ENCODE measurements at places on chromosomes 1 and 21.
A peak's percentile ranks its signal among the peaks of the same experiment; 100 is the strongest.

DNA sequence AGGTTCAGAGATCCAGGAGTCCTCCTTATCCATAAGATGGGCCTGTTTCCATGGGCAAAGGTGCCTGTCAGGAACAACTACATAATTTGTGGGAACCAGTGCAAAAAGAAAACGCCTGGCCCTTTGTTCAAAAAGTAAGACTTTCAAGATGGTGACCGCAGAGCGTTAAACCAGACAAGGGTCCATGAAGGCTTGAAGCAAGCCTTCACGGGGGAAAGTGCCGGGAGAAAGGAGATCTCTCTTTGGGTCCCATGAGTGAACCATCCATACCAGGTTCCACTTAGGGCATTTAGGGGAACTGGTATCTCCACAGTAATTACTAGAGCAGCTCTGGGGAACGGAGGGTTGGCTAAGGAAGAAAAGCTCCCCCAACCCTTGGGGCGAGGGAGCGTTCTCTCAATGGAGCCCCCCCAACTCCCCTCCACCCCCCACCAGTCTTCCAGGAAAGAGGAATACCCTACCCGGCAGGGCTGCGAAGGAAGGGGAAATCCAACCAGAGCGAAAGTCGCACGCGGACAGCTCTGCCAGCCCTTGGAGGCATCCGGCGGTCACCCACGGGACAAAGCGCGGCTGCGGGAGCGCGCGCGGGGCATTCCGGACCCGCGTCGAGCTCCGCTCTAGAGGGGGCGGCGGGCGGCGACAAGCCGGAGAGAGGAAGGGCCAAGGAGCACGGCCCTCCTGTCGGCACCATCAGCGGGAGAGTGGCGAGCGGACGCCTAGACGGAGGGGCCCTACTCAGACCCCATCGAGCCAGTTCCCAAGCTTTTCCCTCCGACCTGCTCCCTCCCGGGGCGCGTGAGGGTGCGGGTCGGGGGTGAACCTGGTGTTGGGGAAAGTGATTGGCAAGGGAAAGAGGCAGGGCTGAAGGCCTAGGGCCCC is 687 bp upstream of the RASSF5 start:
- DNase-seq, result no peak

GRCh38 chr1:164452549-164452948 is 106.4 kb upstream of the PBX1 start:
- no peak for DNase-seq

- DNase-seq, result no peak
Measured at GRCh38 chr1:230641900-230642262, 400 bp upstream of the COG2 start.

- no peak for DNase-seq
Measured at GRCh38 chr1:53450225-53450624, 9.0 kb upstream of the DMRTB1 start.

DNA sequence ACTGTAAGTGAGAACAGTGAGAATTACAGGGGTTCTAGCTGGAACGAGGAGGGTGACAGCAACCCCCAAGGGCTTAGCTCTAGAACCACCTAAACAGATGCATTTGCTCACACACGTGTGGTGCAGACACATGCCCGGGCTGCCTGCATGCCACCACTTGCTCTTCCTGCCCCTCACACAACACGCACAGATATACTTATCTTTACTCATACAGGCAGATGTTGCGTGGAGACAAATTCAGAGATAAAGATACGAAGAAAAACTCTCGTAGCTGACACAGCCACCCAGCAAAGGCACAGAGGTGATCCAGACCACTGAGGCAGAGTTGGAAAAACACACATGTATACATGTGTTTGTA is 13.5 kb downstream of the VANGL1 start:
- DNase-seq, result no peak

DNA sequence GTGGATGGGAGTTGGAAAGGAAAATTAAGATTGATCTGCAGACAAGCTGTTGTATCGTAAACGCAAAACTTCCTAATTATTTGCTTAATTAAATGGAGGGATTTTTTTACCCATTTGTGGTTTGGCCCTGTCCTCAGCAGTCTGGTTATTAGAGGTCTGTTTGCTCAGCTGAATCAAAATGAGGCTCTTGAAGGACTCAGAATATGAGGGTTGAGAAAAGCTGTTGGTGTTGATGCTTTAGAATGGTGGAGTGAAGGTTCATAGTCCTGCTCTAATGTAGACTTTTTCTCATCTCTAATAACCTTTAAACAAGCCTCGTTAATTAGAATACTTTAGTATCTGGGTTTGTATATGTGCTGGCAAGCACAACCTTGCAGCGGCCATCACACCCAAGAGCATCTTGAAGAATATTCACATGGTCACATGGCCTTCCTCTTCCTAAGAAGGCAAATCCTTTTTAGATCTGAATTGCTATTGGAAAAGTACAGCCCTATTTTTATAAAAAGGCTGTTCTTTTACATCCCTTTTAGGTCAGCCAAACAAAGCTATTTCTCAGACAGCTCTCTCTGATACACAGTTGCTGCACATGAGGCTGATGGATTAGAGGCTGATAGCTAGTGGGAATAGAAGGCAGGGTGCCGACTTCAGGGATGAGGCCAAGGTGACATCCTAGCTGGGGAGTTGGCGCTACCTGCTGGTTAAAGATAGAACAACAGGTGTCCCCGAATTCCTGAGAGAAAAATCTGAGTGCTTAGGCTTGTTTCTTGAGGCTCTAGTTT is 53.8 kb downstream of the MACF1 start:
- peak; percentile 31 for DNase-seq

GRCh38 chr1:59697150-59697800 is 117.5 kb upstream of the HOOK1 start:
- no peak for DNase-seq

GRCh38 chr1:167617153-167618147 is 12.6 kb upstream of the RCSD1 start:
- no peak for DNase-seq

- no peak for DNase-seq
Measured at GRCh38 chr1:26175346-26175745, 1.9 kb upstream of the CNKSR1 start.

- DNase-seq, result peak; percentile 72
Measured at GRCh38 chr1:93844262-93845045, 34.6 kb downstream of the DNTTIP2 start.

DNA sequence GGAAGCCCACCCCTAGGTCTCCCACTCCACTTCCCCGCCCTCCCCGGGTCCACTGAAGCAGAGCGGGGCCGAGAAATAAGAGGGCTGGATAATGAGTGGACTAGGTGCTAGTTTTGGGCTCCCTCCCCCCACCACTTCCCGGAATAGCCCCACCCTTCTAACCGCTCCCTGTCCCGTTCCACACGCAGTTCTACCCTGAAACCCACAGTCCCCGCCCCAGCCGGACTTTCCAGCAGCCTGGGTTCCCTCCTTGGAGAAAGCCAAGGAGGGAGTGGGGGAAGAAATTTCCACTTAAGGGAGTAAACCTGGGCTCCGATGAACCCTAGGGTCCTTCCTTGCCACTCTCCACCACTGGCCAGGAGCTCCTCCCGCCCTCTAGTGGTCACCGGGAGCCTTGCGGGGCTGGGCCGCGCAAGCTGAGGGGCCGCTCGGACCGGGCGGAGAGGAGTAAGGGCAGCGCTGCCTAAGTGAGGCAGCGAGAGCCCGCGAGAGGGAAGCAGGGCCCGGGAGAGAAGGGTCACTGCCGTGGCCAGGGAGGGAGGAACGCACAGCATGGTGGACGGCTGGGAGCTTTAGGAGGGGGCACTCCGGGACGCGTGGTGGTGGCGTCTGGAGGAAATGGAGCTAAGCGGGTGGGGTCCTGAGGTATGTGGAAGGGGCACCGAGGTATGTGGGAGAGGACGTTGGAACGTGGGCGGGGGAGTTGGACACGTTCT is 14.3 kb downstream of the THBS3 start:
- DNase-seq, result peak; percentile 89

GRCh38 chr1:10771789-10772188 is 24.7 kb downstream of the CASZ1 start:
- DNase-seq, result no peak

GRCh38 chr1:81071072-81071858 is 729.5 kb upstream of the ADGRL2 start:
- DNase-seq, result no peak

DNA sequence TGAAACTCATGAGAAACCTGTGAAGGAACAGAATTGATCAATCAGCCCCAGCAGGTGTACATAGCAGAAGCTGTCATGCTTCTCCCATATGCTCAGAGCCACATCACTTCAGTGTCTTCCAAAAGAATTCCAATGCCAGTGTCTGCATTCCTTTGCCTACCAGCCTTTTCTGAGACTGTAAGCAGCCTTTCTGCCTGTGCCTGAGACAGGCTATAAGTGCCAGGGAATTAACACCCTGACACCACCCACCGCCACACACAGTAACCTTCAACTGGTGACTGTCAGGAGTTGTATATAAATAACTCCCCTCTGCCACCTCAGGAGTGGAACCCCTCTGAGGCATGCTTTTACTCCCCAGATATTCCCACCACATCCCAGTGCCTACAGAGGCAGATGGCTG is 38.1 kb upstream of the SLAMF9 start:
- DNase-seq, result no peak

- DNase-seq, result peak; percentile 3
Measured at GRCh38 chr1:81254560-81254959, 546.2 kb upstream of the ADGRL2 start.

DNA sequence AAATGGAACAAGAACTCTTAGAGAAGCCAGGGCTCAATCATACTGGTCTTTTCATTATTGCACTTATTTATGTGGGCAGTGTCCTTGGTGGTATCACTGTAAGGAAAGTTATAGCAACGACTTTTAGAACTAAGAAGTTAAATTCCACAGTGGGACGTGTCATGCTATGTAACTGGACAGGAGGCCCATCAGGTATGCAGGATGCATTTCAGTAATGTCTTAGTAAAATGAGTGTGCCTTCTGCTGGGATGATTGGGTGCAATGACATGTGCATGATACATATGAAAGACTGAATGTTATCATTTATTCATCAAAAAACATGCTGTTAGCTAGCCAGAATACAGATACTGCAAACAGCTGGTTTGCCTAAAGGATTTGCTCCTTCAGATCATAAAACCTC is 6.9 kb upstream of the ATP1B1 start:
- DNase-seq, result no peak

DNA sequence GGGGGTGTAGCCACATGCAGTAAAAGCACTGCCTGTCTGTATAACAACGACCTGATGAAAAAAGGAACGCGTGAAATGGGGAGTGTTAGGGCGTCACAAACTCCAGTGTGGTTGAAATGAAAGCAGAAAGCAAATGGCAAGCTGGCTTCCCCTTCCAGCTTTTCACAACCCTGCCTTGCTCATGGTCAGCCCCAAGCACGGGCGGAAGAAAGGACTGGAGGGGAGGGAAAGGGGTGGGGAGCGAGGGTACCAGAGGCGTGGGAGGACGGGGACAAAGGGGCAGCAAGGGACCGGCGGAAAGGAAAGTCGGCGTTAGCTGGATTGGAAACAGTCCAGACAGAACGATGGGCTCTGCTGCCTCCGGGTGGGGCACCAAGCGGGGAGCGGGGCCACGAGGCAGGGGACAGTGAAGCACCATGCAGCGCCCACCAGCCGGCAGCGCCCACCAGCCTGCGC is 9.6 kb downstream of the VPS26C start:
- DNase-seq, result peak; percentile 15

GRCh38 chr1:206631085-206631509 is 4.2 kb upstream of the DYRK3 start:
- DNase-seq, result peak; percentile 82

DNA sequence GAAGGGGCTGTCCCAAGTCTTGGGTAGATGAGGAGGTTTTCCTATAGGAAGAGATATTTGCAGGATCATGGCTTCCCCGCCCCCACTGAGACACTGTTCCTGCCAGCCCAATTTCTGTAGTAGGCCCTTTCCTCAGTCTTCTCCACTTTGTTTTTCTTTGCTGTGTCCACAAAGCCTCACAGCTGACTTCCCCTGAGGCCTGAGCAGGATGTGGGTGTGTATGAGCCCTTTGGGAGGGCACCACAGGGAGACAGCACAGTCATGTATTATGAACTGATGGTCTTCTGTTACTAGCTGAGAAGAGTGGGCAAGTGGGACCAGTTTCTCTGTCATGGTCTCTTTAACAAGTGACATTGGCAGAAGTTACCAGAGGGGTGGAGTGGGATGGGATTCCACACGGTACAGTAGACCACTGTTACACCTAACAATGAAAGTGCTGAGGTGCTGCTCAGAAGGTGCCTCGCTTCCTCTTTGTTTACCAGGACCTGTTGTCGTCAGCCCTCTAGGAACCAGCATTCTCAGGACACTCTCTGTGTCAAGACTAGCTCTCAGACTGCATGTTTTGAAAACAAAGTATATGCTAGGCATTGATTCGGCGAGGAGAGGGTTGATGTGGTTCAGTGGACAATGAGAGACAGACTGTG is 253.8 kb upstream of the HOOK1 start:
- DNase-seq, result no peak

DNA sequence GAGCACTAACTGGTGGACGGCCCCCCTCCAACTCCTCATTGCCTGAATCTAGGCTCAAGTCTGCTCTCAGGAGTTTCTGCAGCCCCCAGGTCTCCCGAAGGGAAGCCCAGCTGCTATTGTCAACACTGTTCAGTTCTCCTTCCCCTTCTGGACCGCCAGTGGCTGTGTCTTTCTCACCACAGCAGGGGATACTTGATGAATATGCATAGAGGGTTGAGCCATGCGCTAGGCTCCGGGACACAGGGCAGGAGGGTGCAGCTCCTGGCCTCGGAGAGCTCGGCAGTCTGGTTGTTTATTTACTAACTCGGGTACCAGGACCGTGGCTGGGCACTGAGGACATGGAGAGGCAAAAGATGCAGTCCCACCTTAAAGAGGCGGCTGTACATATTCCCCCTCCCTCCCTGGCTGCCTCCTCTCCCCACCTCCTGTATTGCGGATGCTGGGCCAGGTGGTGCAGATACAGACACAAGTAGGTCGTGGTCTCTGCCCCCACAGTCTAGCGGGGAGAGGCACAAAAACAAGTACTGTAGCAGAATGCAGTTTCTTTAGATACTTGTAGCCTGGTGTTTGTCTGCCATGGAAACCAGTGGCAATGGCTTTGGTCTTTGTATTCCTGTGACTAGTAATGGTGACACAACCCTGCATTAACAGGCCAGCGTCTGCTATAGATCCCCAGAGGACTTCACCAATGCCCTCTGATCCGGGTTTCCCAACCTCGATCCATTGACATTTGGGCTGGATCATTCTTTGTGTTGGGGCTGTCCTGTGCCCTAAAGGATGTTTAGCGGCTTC is 26.2 kb downstream of the ARHGEF10L start:
- DNase-seq, result no peak

- no peak for DNase-seq
Measured at GRCh38 chr1:90591355-90591969, 125.6 kb downstream of the BARHL2 start.

GRCh38 chr1:212638492-212639151 is 30.1 kb downstream of the ATF3 start:
- DNase-seq, result peak; percentile 91

GRCh38 chr1:189775343-189775742 is 702.3 kb downstream of the BRINP3 start:
- no peak for DNase-seq

- no peak for DNase-seq
Measured at GRCh38 chr1:39663559-39663958, 8.3 kb downstream of the NT5C1A start.

- DNase-seq, result no peak
Measured at GRCh38 chr1:29641921-29642320, 405.6 kb downstream of the PTPRU start.
